DMS153 (cell line): ENCODE measurements at places on chromosomes 11 and 22.

- no peak for DNase-seq
Measured at GRCh38 chr11:119438599-119438998, 15.6 kb upstream of the THY1 start.

DNA sequence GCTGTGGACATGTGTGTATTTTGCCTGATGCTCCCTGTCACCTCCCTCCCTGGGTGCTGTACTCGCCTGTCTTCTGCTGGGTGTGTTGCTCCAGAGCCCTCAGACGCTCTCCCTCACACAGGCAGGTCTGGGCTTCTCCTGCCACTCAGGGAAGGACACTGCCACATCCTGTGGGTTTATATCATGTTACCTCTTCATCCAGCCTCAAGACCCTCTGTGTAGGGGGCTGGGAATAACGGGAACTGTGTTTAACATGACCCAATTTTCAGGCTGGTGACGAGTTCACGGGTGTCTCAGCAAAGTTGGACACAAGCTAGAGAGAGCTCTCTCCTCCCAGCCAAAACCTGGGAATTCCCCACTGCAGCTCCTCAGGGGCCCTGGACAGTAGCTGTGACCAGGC lies 24.6 kb downstream of the MYBPC3 start:
- no peak for DNase-seq

DNA sequence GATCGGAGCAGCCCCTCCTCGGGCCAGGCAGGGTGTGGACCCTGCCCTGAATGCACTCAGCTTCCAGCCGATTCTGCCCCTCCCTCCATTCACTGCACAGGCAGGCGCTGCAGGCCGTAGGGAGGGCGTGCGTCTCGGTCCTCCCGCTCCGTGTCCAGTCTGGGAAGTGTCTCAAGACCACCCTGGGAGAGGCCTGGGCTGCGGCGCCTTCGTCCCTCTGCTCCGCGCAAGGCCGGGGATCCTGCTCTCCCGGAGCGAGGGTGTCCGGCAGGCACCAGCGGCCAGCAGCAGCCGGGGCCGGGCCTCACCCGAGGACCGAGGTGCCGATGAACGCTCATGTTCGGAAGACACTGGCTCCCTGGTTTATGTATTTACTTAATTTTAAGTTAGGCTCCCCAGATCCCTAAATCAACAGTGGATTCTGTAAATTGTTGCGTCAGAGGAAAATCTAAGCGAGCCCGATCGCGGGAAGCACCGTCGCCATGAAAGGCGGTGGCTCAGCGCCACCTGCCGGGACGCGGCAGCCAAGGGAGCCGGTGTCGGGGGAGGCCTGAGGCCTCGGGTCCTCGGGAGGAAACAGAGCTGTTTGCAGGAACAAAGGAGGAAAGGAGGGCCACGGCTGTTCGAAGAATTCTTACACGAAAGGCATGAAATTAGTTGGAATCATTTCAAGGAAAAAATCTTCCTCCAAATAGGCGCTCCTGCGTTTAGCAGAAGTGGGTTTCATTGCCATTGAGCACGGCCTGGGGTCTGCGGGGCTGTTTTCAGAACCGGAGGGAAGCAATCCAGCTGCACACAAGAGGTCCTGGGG lies 195.3 kb downstream of the BRD1 start:
- peak; percentile 55 for DNase-seq

DNA sequence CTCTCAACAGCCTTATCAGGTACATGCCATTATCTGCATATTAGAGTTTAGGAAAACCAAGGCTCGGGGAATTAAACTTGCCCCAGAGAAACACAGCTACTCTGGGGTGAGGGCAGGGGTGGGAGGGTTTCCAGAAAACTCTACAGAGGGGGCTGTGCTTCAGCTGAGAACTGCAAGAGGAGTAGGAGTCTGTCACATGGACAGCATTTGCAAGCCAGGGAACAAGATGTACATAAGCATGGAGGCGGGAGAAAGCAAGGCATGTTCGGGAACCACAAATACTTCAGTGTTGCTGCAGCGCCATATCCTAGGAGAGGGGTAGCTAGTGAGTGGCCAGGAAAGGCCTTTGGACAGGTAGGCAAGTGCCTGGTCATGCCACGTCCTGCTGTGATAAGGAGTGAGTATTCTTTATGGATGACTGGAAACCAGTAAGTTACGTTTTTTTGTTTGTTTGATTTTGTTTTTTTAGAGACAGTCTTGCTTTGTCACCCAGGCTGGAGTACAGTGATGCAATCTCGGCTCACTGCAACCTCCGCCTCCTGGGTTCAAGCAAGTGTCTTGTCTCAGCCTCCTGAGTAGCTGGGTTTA lies 57.2 kb downstream of the GRAMD1B start:
- DNase-seq: no peak

- DNase-seq: no peak
Measured at GRCh38 chr11:57230316-57230715, 6.7 kb downstream of the APLNR start.

GRCh38 chr22:39405346-39406085 lies 5.9 kb downstream of the TAB1 start:
- DNase-seq: no peak

DNA sequence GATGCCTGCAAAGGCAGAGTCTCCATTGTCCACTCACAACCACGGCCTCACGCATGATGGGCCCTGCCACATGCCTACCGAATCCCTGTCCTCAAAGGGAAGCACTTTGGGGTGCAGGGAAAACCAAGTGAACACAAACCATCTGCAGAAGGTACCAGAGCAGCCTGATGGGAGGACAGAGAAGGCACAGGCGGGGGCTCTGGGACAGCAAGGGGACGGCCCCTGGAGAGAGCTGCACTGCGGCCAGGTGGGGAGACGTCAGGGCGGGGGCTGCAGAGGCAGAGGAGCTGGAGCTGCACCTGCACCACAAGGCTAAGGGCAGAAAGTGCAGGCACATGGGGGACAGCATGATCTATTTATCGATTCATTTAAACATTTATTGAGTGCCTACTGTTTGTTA lies 1056.0 kb downstream of the TBC1D22A start:
- no peak for DNase-seq

DNA sequence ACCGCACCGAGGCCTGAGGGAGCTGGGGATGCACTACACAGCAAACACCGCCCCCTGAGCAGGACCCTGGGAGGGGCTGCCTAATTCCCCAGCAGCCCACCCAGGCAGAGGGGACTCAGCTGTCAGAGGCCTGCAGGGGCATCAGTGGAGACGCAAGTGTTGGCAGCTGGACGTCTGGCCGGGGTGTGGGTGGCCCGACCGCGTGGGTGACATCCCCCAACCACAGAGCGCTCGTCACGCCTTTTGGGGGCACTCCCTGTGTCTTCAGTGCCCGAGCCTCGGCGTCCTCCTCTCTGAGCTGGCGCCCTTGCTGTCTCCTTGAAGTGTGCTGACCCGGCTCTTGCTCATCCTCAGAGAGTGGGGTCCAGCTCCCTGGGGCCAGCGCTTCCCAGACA lies 150.2 kb downstream of the BRD1 start:
- no peak for DNase-seq

- no peak for DNase-seq
Measured at GRCh38 chr11:17386331-17387084, 2.0 kb downstream of the KCNJ11 start.

- no peak for DNase-seq
Measured at GRCh38 chr22:29275167-29275566, 7.1 kb downstream of the EWSR1 start.

DNA sequence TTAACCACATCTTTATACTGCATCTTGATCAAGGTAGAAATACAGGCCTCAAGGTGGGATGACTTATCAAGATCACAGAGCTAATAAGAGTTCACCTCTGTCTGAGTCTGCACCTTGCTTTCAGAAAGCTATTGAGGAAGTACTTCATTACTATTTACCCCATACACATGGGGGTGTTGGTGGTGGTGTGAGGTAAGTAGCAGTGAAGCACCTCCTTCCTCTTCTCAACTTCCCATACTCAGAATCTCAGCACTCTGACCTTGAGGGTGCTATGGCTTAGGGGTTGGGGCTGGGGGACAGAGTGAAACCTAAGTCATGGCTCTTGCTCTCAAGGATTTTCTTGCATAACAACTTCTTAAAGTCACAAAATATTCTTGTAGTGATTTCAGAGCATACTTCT lies 56.9 kb downstream of the ME3 start:
- DNase-seq: no peak

DNA sequence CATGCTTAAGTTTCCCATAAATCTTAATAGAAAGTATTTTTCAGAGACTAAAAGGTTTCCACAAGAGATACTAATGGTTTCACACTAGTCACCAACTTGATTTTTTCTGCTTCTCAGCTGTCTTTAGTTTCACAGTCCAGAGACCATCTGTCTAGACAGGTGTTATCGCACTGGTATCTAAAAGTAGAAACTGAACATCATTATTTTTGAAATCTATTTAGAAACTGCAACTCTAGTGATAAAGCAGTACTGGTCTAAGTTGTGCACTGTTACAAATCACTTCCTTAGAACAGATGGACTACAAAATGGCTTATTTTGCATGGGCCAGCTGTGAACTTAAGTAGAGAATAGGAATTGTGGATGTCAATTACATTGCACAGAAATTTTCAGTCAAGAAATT lies 78.0 kb downstream of the CNTN5 start:
- DNase-seq: no peak

DNA sequence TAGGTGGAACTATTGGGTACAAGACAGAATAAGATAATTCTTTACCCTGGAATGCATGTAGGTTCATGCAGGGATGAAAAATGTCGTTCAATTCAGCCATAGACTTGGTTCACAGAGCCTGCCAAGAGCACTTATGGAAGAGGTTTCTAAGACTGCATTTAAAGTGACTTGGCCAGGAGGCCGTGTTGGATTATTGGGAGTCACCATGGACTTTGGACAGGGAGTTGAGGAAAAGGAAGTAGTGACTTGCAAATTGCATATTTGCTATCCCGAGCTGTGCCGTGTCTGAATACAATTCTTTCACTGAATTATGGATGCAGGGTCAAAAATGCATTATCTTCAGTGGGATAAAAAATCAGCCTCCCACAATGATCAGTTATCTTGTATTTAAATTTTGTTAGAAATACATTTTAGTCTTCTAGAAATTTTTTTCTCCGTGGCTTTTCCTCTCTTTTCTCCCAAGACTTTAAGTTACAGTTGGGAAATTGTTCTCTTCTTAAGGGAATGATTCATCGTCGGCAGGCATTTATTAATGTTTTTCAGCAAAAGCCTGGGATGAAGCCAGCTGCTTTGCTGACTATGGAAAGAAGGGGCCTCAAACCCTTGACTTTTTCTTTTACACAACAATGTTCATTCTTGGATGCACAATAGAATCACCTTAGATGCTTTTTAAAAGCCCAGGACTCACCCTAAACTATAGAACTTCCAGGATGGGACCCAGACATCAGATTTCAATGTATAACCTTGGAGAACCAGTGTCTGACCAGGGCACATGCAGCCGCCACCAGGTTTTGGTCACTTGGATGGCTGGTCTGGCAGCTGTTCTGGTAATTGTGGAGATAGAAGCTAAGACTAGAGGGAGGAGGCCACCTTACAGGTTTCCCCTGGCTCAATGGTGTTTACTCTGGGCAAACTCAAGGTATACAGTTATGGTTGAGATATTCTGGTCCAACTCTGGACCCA lies 70.8 kb downstream of the FAT3 start:
- DNase-seq: no peak

- DNase-seq: no peak
Measured at GRCh38 chr11:26199331-26200095, 132.4 kb upstream of the ANO3 start.

DNA sequence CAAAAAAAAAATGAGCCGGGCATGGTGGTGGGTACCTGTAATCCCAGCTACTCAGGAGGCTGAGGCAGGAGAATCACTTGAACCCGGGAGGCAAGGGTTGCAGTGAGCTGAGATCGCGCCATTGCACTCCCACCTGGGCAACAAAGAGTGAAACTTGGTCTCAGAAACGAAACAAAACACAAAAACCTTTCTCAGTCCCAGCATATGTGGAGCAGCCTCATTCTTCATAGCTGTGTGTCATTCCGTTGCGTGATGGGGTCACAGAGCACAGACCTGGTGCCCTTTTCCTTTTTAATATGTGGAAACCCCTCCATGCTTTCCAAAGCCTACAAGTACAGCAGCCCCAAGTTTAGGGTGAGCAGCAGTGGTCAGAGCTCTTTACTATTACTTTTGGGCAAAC lies 13.7 kb downstream of the PEX26 start:
- DNase-seq: no peak
